ENCODE measurements at places on chromosomes 2 and 18.

DNA sequence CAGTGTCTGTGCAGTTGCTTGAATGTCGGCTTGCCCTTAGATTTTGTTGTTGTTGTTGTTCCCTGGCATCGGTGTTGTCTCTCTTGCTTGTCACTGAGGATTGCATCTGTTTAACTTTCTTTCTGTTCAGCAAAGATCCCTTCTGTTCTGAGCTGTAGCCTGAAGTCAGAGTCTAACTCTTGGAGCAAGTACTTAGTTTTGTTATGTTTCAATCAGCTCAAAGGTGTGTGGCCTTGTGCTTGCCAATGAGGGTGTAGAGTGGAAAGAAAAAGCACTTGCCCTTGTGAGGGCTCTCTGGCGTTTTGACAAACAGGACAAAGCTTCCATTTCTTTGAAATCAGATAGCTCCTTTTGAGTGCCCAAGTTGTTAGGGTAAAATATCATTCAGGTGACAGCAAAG lies 757.1 kb upstream of the CDH7 start:
- DNase-seq: no peak

- peak; percentile 7 for DNase-seq
These were observed 113.4 kb downstream of the ZBTB7C start for GRCh38 chr18:48295586-48296311.

DNA sequence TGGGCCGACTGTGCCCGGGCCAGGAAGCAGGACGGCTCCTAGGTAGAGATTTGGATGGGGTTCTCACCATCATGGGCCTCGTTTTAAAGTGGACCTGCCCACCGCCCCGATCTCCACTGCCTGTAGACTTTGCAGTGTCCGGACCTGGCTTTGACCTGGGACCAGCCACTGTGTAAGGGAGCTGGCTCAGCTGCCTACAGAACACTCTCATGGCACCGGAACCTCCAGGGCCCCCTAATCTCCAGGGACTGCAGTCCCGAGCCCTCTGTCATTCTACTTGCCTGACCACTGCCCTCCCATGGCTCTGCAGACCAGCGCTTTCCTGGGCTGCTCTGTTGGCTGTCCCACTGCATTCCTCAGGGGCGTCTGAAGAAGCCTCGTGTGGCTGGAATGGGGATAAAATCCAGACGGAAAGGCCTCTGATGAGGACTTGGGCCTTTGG lies 120.8 kb downstream of the GLI2 start:
- DNase-seq: no peak

DNA sequence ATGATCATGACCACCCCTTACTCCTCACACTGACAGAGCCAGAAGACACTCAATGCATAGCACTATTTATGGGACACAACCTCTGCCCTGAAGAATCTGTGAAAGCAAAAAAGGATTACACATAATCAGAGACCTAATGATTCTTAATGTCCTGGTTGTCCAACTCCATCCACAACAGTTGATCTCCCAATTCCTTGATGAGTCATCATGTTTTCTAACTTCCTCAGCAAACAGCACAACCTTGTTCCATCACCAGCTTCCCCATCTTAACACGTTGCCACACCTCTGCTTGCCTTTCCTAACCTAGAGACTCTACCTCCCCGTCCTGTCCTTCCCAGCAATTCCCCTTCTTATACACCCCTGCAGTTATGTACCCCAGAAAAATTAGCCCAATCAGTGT lies 13.2 kb upstream of the MARCHF4 start:
- DNase-seq: peak; percentile 4

- DNase-seq: no peak
These were observed 209.4 kb upstream of the CXCR4 start for GRCh38 chr2:136327162-136327852.

DNA sequence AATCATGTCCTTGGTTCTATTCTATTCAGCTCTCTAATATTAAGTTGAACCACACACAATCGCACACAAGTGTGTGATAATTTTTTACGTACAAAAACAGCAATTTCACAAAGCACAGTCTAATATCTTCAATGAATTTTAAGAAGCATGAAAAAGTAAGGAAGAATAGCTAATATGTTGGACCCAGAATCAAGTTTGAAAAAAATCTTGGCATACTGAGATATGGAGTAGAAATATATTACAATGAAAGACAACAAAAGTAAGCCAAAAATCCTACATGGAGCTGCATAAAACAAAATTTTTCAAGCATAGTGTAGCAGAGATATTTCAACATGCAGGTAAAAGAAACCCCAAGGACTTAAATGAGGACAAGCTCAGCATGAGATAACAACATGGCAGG lies 219.1 kb upstream of the RND3 start:
- no peak for DNase-seq

- DNase-seq: no peak
These were observed 98.4 kb downstream of the SCG2 start for GRCh38 chr2:223503746-223504145.

- no peak for DNase-seq
These were observed 2.8 kb upstream of the KCTD1 start for GRCh38 chr18:26550998-26551694.

DNA sequence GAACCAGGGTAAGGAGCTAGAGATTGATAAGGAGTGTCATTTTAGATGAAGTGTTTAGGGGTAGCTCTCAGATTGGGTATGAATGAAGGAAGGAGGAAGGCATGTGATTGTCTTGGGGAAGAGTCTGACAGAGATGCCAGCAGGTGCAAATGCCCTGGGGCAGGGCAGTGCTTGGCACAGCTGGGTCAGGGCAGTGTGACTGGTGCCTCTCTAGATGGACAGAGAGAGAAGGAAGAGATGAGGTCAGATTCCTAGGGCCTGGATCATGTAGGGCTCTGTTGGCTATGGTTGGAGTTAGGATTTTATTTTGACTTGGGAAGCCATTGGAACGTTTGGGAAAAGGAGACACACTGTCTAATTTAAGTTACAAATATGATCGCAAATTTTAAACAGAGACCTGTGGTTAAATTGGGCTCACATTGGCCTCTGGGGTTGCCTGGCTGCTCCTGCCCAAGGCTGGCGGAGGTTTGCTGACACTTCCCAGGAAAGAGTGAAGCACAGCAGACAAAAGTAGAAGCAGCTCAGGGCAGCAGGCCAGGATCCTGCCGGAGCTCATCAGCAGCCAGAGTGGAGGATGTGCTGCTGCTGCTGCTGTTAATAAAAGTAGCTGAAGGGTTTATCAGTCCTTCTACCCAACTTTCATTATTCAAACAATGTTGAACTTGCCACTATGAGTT lies 32.7 kb upstream of the FHL2 start:
- DNase-seq: peak; percentile 29

DNA sequence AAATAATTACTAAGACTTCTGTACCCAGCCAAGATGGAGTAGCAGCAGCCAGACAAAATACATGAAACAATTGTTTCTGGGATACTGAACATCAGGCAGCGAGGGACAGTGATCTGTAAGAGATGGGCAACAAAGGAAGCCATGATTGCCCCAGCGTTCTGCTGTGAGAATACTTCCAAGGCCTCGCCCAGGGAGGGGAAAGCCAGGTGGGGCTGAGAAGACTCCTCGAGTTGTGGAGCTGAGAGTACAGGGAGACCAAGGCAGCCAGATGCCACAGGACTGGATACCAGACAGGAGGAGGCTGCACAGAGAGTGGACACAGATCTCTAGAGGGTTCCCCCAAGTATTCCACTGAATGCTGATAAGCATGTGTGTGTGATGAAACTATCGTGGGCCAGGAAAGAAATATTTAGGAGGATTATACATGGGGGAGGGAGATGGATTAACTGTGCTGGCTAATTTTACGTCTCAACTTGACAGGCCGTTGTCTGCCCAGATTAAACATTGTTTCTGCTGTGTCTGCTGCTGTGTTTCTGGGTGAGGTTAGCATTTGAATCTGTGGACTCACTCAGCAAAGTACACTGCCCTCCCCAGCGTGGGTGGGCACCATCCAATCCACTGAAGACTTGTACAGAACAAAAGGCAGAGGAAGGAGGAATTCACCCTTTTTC lies 10.2 kb upstream of the LIMS2 start:
- no peak for DNase-seq

DNA sequence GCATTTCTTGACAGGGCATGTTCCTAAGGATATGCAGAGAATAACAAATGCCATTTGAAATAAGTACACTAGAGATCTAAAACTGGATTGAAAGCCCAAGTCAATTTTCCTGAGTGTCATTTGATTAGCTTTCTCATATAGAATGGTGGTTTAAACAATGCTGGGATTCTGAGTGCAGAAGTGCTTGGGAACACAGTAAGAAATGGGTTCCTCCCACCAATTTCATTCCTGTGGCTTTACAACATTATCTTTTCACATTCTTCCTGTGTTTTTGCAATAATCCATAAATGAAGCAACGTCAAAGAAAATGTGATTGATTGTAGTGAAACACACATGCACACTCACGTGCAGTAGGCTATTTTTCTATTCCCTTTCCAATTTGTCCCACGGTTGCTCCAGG lies 1858.4 kb upstream of the PIK3C3 start:
- peak; percentile 13 for DNase-seq

GRCh38 chr18:5481621-5482020 lies 62.2 kb downstream of the EPB41L3 start:
- no peak for DNase-seq

GRCh38 chr2:96664366-96664925 lies 21.9 kb downstream of the FER1L5 start:
- peak; percentile 20 for DNase-seq

- DNase-seq: peak; percentile 99
These were observed 601.0 kb downstream of the SLC4A3 start for GRCh38 chr2:220228310-220229006.

DNA sequence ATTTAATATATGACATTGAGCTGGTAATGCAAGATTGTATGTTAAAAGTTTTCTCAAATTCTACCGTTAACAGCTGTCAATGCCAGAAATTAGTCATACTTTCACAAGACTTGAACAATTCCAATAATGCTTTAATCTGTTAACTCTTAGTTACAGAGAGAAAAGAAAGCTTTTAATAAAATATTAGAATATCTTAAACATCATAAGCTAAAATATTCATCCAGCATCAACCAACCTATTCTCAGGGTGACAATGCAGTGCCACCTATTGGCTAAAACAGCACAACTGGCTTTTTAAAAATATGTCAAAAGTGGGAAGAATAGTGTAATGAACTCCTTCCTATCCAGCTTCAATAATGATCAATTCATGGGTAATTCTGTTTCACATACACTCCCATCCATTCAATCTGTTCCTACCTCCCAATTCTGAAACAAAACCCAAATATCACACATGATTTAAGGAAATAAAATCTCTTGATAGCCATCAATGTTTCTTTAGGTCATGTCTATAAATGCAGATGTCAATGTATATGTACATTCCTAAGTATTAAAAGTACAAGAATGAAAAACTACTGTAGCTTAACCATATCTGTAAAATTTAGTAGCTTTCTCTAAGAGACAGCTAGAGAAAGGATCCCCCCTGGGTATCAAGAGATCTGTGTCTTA lies 79.8 kb upstream of the CCDC141 start:
- peak; percentile 37 for DNase-seq

- no peak for DNase-seq
These were observed 142.9 kb downstream of the PLCL1 start for GRCh38 chr2:197947219-197947757.

DNA sequence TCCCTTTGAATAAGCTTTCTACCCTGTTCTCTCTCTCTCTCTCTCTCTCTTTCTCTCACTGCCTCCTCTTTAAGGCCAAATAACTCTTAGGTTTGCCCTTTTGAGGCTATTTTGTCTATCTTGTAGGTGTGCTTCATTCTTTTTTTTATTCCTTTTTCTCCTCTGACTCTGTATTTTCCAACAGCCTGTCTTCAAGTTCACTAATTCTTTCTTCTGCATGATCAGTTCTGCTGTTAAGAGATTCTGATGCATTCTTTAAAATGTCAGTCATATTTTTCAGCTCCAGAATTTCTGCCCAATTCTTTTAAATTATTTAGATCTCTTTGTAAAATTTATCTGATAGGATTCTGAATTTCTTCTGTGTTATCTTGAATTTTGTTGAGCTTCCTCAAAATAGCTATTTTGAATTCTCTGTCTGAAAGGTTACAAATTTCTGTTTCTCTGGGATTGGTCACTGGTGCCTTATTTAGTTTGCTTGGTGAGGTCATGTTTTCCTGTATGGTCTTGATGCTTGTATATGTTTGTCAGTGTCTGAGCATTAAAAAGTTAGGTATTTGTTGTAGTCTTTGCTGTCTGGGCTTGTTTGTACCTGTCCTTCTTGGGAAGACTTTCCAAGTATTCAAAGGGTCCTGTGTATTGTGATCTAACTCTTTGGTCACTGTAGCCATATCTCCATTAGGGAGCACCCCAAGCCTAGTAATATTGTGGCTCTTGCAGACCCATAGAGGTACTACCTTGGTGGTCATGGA lies 35.4 kb upstream of the DYNC1I2 start:
- DNase-seq: no peak

GRCh38 chr2:238965371-238966071 lies 117.6 kb downstream of the TWIST2 start:
- DNase-seq: no peak

DNA sequence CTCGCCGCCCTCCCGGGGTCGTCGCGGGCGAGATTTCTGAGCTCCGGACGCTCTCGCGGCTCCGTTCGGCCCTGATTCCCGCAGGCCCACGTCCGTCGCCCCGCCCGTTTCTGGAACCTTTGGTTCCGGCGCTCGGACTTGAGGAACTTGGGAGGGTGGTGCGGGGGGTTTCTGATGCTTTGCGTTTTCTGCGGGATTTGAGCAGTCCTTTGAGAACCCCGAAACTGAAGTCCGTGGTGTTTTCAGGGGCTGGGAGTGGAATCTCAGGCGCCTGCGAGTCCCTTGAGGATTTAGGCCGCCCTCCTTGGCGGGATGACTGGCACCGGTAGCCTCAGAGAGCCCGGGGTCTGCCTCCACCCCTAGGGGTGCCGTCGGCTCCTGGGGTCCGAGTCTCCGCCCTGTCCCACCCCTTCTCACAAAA lies 336 bp downstream of the THNSL2 start:
- DNase-seq: peak; percentile 25

GRCh38 chr18:13813271-13813849 lies 10.6 kb upstream of the MC5R start:
- DNase-seq: peak; percentile 61

DNA sequence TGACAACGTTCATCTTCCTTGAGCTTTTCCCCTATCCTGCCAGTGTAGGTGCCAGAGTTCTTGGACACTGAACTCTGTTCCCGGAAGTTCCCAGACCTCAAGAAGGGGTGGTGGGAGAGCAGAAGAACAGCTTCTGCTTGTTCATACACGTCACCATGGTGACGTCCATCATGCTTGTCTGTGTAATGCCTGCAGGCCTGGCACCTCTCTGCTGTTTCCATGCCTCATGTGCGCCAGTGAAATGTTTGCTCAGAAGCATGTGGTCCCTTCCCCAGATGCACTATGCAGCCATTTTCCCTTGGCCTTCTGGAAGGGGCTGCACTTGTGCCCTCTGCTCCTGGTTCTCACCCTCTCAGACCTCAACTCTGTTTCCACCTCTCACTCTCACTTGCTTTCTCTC lies 210.8 kb upstream of the NABP1 start:
- DNase-seq: no peak

GRCh38 chr2:213545964-213546475 lies 261.8 kb downstream of the SPAG16 start:
- no peak for DNase-seq

GRCh38 chr2:33340280-33340679 lies 136.2 kb upstream of the RASGRP3 start:
- peak; percentile 98 for DNase-seq

GRCh38 chr2:4110273-4110672 lies 406.9 kb downstream of the DCDC2C start:
- no peak for DNase-seq

GRCh38 chr2:467892-468647 lies 180.2 kb upstream of the ALKAL2 start:
- DNase-seq: no peak

Data from fibroblast of mammary gland (primary cell).